Forelimb muscle (tissue), 1 donor: ENCODE measurements at places on chromosomes 1 and 21. TPM values are rescaled to one million over a fixed set of nuclear protein-coding genes. Genes with fewer than 3 reads are reported as not detected.

Gene ALDH4A1
- polyA plus RNA-seq: 11.9 TPM

Gene SYT6
- polyA plus RNA-seq: 1.7 TPM

Gene SLC9C2
- polyA plus RNA-seq: not detected

Gene CPLANE2
- polyA plus RNA-seq: 1.8 TPM

Gene ITLN2
- polyA plus RNA-seq: not detected

Gene ITGB2
- 11.2 TPM for polyA plus RNA-seq

Gene C8B
- not detected for polyA plus RNA-seq

Gene NBPF6
- polyA plus RNA-seq: not detected

Gene TBX15
- 60.9 TPM for polyA plus RNA-seq

Gene ESRRG
- 17.9 TPM for polyA plus RNA-seq

Gene H6PD
- polyA plus RNA-seq: 31.0 TPM

Gene SLC16A4
- 9.9 TPM for polyA plus RNA-seq

Gene NEGR1
- polyA plus RNA-seq: 16.6 TPM

Gene TDRD5
- not detected for polyA plus RNA-seq

Gene FCMR
- 1.2 TPM for polyA plus RNA-seq

Gene SIPA1L2
- 36.0 TPM for polyA plus RNA-seq

Gene ORC1
- 2.3 TPM for polyA plus RNA-seq

Gene CLSTN1
- polyA plus RNA-seq: 62.4 TPM

Gene ASCL5
- 0.32 TPM for polyA plus RNA-seq

Gene ACOT11
- 5.1 TPM for polyA plus RNA-seq

Gene HSD17B7
- 12.1 TPM for polyA plus RNA-seq

Gene ATP1A4
- 2.8 TPM for polyA plus RNA-seq

Gene PTGFR
- 27.1 TPM for polyA plus RNA-seq

Gene AMY1A
- not detected for polyA plus RNA-seq

Gene DSTYK
- 7.5 TPM for polyA plus RNA-seq

Gene ATP1A2
- polyA plus RNA-seq: 81.8 TPM

Gene KISS1
- polyA plus RNA-seq: 0.39 TPM
